Stimulated activated CD4-positive, alpha-beta T cell treated with anti-CD3 and anti-CD28 coated beads, Interleukin-4, amount 100 ng/mL, for 48 hours (primary cell): ENCODE measurements at places on chromosomes 16 and 17.

GRCh38 chr17:45729294-45729907 lies 54.7 kb upstream of the CRHR1 start:
- DNase-seq: no peak

DNA sequence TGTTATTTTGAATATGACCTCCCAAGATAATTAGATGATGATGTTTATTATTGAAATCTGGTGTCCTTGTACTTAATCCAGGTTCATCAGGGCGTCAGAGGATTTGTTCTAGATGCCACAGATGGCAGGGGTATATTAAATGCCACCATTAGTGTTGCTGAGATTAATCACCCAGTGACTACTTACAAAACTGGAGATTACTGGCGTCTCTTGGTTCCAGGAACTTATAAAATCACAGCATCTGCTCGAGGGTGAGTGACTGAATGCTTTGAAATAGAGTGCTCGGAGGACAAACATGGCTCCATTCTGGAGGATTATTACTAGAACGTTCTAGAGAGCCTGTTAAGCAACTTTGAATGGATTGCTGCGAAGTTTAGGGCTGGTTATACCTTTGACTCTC lies 33.5 kb upstream of the GOSR1 start:
- no peak for DNase-seq

- peak; percentile 88 for DNase-seq
Measured at GRCh38 chr17:59331129-59331928, at the start of gene YPEL2. YPEL2 (plus strand) TSS chr17:59331655; CDS start chr17:59353410, 21,755 bp downstream.

DNA sequence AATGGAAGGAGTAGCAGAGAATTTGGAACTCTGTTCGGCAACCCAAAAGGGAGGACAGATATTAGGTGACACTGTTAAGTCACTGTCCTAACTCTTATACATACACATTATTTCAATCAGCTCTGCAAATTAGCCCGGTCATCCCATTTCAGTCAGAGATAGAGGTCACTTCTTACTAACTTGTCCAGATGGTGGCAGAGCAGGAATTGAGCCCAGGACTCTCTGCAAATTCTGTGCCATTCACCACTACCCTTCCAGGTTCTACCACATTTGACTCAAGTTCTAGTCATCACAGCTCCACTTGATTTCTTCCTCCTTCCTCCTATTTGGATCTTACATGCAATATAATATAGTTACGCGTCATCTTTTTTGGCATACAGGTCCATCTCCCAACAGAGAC lies 35.9 kb upstream of the NUDT7 start:
- no peak for DNase-seq
